Cardiac muscle cell (in vitro differentiated cells and primary cell): ENCODE measurements at places on chromosomes 12 and 14. TPM values are rescaled to one million over a fixed set of nuclear protein-coding genes. Genes with fewer than 3 reads are reported as not detected.

The CRACR2A gene
- polyA plus RNA-seq = 1.0 TPM in 1 of 2 replicates, not detected in the other

GRCh38 chr14:89534902-89535685 is 118.1 kb upstream of the FOXN3 start:
- peak; percentile 60 for DNase-seq

GRCh38 chr14:59687663-59688062 is 111.1 kb upstream of the CCDC175 start:
- DNase-seq = no peak

DNA sequence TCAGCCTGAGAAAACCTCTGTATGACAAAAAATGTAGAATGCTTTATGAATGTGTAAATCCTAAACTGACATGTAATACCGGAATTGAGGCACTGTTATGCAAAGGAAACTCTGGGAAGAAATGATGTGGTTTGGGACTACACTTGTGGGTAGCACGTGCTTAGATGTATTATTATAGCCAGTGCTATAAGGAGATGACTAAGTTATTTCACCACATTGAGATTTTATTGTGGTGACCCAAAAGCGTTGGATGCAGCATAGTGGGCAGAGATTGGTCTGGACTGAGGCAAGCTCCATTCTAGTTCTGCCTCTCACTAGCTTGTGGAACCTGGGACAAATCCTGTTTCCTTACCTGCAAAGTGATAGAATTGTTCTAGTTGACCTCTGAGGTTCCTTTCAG is 172.2 kb downstream of the SNAPC1 start:
- DNase-seq = no peak

DNA sequence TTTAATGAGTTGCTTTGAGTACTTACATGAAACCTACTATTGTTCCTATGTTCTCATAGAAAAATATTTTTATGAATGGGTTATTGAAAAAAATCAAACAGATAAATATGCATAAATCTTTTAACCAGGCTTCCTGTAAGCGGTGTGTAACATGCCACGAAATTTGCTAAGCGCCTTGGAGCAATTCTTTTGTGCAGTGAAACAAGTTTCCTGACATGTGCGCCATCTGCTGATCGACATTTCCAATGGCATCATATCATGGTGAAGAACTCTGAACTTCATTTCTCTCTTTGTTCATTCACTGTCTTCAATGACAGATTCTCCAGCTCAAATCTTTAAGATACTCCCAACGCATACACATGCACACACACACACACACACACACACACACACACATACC is 145.6 kb upstream of the NAV3 start:
- DNase-seq = peak; percentile 86

DNA sequence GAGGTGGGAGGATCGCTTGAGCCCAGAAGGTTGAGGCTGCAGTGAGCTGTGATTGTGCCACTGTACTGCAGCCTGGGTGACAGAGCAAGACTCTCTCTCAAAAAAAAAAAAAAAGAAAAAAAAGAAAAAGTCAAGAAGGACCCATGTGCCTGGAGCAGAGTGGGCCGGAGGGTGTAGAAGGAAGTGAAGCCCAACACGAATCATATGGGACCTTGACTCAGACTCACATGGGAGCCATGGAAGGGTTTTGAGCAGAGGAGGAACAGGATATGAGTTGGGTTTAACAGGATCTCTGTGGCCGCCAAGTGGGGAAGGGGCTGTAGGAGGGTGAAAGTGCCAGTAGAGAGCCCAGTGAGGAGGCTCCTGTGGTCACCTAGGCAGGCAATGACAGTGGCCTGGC is 165.4 kb downstream of the PHETA1 start:
- no peak for DNase-seq

The MGP gene
- polyA plus RNA-seq = 1.1 TPM in 1 of 2 replicates, not detected in the other

GRCh38 chr14:32449648-32450047 is 120.5 kb downstream of the AKAP6 start:
- no peak for DNase-seq

DNA sequence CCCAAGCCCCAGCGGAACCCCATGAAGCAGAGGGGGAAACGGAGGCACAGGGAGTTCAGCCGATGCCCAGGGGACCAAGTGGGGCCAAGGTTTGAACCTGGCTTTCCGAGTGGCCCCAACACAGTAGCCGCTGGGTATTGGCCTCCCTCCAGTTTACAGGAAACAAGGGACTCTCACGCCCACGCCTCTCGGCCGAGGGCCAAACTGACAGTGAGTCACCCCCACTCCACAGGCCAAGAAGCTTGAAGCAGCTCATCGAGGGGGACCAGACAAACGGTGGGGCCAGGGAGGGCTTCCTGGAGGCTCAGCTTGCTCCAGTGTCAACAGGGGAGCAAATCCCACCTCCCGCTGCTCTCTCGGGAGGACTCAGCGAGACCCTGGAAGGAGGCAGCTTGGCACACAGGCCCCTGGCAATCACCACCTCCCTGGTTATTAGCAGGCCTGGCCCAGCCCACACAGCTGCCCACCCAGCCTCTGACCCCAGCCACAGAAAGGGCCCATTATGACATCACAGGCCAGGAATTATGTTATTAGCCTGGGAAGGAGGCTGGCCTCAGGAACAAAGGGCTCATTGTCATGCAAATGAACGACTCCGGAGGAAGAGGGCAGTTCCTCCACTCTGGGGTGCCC is 54.6 kb downstream of the NCOR2 start:
- DNase-seq = no peak

DNA sequence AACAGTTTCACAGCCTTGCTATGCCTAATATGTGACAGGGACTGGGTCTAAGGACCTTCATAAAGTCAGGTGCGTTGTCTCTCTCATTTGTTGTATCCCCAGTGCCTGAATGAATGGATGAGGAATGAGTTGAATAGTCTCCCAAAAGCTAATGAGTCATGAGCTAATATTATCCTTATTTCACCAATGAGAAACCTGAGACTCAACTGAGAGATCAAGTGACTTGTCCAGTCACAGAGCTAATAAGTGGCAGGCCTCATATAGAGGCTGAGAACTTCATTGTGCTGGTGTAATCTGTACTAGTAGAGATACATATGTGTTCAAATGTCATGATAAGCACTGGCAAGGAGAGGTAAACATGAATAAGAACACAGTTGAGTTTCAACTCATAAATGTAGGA is 612.4 kb downstream of the NRXN3 start:
- DNase-seq = no peak

- DNase-seq = no peak
These were observed 5.6 kb upstream of the ADGRD1 start for GRCh38 chr12:130948136-130948535.

GRCh38 chr14:94330857-94331256 is 7.7 kb upstream of the SERPINA6 start:
- no peak for DNase-seq

The DIO3 gene
- not detected in 2 replicates for polyA plus RNA-seq

GRCh38 chr12:64072916-64073575 is 149.1 kb downstream of the KICS2 start:
- DNase-seq = no peak

The TSHR gene
- 0.38 and 3.7 TPM in 2 replicates for polyA plus RNA-seq

DNA sequence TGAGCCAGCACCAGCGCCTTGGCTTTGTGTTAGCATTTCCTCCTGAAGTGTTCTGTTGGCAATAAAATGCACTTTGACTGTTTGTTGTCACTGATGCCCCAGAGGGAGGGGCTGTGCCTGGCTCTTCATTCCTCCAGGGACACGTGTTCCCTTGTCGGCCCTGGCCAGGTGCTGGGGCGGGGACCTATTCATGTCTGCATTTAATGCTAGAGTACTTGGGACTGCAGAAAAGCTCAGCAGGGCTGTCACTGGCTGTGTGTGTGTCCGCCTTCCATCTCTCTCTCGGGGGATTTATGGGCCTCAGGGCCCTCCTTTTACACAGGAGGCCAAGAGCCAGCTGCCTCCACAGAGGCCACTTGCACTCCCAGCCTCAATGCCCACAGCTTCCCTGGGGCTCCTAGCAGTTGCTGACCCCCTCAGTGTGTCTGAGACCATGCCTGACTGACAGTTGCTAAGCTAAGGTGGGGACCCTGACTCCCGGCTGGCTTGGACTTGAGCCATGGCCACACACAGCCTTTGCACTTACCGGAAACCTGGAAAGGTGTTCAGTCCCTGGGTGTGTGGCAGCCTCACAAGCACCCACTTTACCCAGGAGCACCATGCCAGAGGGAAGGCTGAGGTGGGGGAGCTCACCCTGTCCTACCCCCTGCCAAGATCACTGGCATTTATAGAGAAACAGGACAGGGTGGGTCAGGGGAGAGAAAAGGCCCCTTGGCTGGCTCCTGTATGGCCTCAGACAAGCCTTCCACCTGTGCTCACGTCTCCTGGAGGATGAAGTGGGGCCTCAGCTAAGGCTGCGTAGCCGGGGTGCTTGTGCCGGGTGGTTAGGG is 27.8 kb downstream of the HIP1R start:
- DNase-seq = no peak

DNA sequence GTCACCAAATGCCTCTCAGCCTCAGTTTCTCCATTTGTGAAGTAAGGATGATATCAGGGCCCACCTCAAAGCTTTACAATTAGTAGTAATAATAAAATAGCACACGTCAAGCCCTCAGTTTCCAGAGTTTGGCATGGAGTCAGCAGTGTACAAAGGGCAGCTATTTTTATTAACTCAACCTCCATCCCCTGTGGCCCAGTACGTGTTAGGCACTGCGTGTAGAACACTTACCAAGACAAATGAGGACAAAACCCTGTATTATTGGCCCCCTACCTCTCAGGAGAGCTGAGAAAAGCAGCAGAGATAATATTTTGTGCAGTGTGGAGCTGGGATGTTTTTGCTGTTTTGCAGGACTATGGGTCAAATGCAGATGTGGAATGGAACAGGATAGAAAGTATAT is 280.8 kb downstream of the C12orf75 start:
- DNase-seq = no peak

The IL26 gene
- not detected in 2 replicates for polyA plus RNA-seq

GRCh38 chr12:128830505-128830893 is 6.7 kb upstream of the SLC15A4 start:
- DNase-seq = no peak

The TAS2R13 gene
- not detected in 2 replicates for polyA plus RNA-seq

The DNAH10 gene
- 1.0 and 3.0 TPM in 2 replicates for polyA plus RNA-seq

The STAC3 gene
- 5.4 and 6.6 TPM in 2 replicates for polyA plus RNA-seq

DNA sequence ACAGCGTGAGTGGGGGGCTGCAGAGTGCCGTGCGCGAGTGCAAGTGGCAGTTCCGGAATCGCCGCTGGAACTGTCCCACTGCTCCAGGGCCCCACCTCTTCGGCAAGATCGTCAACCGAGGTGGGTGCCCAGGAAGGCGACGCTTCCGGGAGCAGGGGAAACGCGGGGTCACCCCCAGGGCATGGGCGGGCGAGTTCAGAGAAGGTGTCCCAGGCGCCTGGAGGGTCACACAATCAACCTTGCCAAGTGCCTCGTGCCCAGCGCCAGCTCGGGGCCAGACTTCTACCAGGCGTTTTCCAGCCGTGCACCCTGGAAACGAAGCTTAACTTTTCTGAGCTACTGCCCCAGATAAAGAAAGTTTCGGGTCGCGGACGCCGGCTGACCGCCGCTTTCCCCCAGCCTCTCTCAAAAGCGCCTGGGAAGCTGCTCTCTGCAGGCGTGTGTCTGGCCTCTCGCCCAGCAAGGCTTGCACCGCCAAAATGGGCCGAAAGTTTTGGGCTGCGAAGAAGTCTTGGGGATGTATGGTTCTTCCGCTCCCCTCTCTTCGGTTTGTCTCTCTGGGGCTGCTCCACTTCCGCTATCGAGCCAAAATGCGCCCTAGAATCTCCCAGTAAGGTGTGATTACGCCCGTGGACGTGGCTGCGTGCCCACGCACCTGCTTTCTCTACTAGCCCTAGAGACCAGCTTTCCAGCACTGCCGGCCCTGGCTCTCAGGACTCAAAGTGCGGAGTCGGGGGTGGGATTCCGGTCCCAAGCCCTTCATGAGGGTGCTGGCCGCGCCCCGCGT is 1.7 kb downstream of the WNT1 start:
- no peak for DNase-seq

The NCKAP5L gene
- 32.0 and 38.5 TPM in 2 replicates for polyA plus RNA-seq

DNA sequence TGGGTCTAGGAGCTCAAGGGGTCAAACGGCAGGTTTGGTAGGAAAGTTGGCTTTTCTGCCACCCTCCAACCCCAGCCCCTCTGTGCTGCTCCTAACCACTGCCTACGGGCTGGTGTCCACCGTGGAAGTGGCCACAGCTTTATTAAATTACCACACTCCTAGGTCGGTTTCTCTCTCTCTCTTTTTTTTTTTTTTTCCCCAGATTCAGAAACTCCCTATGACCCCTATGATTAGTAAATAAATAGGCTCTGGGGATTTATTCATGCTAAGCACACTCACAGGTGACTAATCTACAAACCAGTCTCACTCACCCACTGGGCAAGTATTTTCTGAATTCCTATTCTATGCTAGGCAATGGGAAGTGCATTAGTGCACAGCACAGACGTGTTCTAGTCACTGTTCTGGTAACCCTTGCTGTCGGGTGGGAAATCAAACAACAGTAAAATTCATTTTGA is 8.7 kb upstream of the DDX47 start:
- DNase-seq = no peak

DNA sequence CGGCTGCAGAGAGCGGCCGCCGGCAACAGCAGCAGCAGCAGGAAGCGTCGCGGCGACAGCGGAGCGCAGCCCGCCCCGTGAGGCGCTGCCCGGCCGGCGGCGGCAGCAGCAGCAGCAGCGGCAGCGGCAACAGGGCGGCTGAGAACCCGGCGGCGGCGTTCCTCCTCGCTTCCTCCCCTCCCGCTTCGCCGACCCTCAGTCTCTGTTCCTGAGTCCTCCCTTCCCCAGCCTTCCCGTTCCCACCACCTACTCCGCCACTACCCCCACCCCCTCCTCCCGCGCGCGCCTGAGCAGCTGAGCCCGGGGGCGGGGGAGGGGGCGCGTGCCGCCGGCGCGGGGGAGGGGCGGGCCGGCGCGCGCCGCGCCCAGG is 310 bp downstream of the BICDL1 start:
- no peak for DNase-seq

GRCh38 chr14:75653563-75653962 is 7.1 kb downstream of the ERG28 start:
- DNase-seq = no peak

The STRAP gene
- 257 and 261 TPM in 2 replicates for polyA plus RNA-seq

The ZNF385A gene
- polyA plus RNA-seq = 13.4 and 16.0 TPM in 2 replicates

- no peak for DNase-seq
These were observed 13.8 kb upstream of the KCNJ8 start for GRCh38 chr12:21788089-21788983.

DNA sequence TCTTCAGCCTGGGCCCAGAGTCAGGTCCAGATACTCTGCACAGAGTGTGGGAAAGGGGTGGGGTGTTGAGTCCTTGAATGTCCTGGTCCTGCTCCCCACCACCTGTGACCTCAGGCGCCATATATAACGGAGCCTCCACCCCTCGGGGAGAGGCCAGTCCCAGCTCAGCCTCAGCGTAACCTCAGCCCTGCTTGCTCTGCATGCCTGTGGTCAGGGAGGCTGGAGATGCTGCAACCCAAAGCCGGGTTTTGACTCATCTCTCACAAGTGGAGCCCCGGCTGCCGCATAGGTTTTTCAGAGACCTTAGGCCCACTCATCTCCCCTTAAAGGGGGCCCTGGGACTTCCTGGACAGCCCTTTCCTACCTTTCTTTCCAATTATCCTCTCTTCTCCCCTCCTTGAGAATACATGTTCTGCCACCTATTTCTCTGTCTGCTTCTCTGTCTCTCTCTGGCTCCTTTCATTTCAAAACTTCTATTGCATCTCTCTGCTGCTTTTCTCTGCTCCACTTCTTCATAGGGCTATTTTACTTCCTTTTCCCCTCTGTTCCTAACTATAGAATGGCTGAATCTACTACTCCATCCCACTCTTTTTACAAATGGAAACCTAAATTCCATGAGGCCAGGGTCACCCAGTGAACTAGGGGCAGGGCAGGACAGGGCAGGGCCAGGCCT is 1.2 kb downstream of the ITGB7 start:
- DNase-seq = no peak
